Right lung (tissue), 10 donors: ENCODE measurements at places on chromosomes 6 and 20. TPM values are rescaled to one million over a fixed set of nuclear protein-coding genes. Genes with fewer than 3 reads are reported as not detected.

OGFR gene
- 31.6 TPM for polyA plus RNA-seq

TMEM14B gene
- 103 TPM for polyA plus RNA-seq

CLVS2 gene
- polyA plus RNA-seq: 0.46 TPM

GCNT2 gene
- polyA plus RNA-seq: 16.1 TPM

TSHZ2 gene
- polyA plus RNA-seq: 14.9 TPM

LAMP5 gene
- 2.8 TPM for polyA plus RNA-seq

RGS19 gene
- polyA plus RNA-seq: 14.9 TPM

IL17A gene
- polyA plus RNA-seq: not detected

ADGRF5 gene
- 122 TPM for polyA plus RNA-seq

ARHGAP40 gene
- polyA plus RNA-seq: 0.35 TPM

PAX1 gene
- polyA plus RNA-seq: not detected

RAET1E gene
- 0.61 TPM for polyA plus RNA-seq

SASH1 gene
- 31.2 TPM for polyA plus RNA-seq

KDM1B gene
- polyA plus RNA-seq: 20.4 TPM

MAFB gene
- polyA plus RNA-seq: 8.7 TPM

BAG2 gene
- 8.4 TPM for polyA plus RNA-seq

IRF4 gene
- 0.86 TPM for polyA plus RNA-seq

ADGRG6 gene
- 150 TPM for polyA plus RNA-seq

DUSP15 gene
- polyA plus RNA-seq: 11.2 TPM
